Stimulated activated CD8-positive, alpha-beta memory T cell treated with anti-CD3 and anti-CD28 coated beads, Interleukin-2, amount 100 ng/mL, for 1 hour (primary cell): ENCODE measurements at places on chromosomes 5 and 9.

DNA sequence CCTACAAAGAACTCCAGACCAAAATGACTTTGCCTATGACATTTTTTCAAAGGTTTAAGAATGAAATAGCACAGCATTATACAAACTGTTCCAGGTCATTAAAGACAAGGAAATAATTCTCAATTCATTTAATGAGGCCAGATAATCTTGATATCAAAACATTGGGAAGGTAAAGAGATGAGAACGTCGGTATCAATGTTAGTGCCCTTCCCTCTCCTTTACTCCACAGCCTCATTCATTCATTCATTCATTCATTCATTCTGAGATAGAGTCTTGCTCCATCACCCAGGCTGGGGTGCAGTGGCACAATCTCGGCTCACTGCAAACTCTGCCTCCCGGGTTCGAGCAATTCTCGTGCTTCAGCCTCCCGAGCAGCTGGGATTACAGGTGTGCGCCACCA lies 64.0 kb downstream of the NACC2 start:
- DNase-seq, result no peak

DNA sequence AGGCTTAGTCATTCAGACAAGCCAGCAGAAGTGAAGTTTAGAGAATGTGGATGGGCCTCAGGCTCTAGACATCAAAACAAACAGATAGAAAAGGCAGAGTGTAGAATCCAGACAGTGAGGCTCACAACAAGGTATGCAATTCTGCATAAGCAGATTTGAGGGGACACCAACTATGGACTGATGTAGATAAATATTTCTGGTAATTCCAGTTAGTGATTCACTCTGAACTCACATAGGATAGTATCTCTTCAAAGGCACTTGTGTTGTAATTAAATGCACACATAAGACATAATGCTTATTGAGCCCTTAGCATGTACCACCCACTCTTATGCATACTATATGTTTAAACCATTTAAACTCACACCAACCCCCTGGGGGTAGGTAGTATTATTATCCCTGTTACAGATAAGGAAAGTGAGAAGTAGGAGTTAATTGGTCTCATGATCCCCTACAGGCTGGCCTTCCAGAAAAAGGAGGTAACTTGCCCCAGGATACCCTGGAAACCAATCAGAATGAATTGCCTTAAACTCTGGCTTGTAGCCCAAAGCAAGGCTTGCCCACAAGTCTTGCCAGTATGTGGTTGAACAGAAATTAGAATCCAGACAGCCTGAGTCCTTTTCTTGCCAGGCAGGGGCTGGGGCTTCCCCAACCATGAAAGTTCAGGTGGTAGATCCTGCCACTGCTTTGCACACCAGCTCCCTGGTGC lies 39.5 kb upstream of the HSPB3 start:
- DNase-seq, result no peak

- DNase-seq, result no peak
These were observed 94.0 kb downstream of the PPARGC1B start for GRCh38 chr5:149824120-149824519.

DNA sequence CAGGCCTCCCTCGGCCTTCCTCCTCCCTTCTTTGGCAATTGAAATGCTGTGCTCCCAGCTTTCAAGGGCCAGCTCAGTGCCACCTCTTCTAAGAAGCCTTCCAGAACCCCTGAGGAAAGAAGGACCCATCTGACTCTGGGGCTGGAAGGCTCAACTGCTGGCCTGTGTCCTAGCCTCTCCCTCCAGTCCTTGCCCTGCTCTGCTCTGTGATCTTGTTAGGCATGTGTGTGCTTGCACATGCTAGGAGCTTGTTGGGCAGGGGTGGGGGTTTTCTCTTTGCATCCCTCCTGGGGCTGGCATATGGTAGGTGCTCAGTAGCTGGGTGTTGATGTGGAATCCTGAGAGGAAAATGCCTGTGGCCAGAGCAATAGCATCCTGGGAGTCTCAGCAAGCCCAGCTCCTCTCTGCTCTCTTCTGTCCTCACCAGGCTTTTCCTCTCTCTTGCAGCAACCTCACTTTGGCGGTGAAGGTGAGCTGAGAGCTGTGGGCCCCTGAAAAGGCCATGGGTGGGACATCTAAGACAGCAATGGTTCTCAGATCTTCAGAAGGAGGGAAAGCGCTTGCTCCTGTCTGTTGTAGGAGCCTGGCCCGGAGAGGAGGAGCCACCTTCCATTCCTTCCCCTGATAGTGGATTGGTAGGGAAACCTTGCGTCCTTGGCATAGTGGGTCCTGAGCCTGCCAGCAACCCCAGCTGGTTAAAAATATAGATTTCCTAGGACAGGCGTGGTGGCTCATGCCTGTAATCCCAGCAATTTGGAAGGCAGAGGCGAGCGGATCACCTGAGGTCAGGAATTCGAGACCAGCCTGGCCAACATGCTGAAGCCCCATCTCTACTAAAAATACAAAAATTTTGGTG lies 9.9 kb downstream of the DOLK start:
- DNase-seq, result no peak

GRCh38 chr5:81779916-81780266 lies 29.0 kb upstream of the SSBP2 start:
- no peak for DNase-seq

- DNase-seq, result no peak
These were observed 516 bp upstream of the DMRT2 start for GRCh38 chr9:1049641-1050040.

- no peak for DNase-seq
These were observed 175.1 kb downstream of the CCDC192 start for GRCh38 chr5:127878174-127878750.

DNA sequence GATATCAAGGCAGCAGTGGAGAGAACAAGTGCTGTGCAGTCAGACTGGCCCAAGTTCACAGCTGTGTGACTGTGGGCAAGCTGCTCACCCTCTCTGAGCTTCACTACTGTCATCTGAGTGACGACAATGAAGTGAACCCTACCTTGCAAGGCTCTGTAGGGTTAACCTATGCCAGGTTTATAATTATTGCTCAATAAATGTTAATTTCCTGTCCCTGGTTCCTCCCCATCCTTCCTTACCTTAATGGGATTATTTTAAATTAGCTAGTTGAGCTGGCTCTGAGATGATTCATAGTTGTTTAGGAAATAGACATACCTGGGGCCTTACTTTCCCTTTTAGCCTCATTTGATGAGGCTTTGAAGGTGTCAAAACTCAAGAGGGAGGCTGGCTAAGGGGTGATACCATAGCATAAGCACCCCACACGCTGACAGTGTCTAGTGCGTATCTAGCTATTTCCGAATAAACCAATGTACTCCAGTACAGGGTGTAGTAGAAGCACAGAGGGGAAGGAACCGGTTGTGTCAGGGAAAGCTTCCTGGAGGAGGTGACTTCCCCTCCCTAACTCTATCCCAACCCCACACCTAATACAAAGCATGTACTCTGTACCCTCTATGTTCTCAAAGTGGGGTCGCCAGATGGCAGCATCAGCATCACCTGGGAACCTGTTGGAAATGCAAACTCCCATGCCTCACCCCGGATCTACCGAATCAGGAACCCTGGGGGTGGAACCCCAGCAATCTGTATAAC lies 63.3 kb upstream of the SLC25A51 start:
- DNase-seq, result no peak

GRCh38 chr5:78610636-78611035 lies 37.9 kb downstream of the LHFPL2 start:
- no peak for DNase-seq

GRCh38 chr5:142426129-142427014 lies 101.6 kb upstream of the SPRY4 start:
- DNase-seq, result no peak

GRCh38 chr9:127549751-127550150 lies 62.3 kb upstream of the STXBP1 start:
- no peak for DNase-seq

DNA sequence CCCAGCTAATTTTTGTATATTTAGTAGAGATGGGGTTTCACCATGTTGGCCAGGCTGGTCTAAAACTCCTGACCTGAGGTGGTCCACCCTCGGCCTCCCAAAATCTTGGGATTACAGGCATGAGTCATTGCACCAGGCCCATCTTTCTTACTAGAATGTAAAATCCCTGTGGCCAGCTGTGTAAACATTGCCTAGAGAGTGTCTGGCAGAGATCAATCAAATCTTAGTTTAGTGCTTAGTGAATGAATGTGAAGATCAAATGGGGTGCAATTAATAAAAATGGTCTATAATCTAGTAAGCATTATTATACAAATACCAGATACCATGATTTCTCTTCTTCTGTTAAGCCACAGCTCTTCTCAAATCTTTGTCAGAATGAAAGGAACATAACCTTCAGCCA lies 289.9 kb downstream of the KCTD16 start:
- DNase-seq, result no peak

- no peak for DNase-seq
These were observed 943 bp downstream of the NOP16 start for GRCh38 chr5:176387384-176387925.

DNA sequence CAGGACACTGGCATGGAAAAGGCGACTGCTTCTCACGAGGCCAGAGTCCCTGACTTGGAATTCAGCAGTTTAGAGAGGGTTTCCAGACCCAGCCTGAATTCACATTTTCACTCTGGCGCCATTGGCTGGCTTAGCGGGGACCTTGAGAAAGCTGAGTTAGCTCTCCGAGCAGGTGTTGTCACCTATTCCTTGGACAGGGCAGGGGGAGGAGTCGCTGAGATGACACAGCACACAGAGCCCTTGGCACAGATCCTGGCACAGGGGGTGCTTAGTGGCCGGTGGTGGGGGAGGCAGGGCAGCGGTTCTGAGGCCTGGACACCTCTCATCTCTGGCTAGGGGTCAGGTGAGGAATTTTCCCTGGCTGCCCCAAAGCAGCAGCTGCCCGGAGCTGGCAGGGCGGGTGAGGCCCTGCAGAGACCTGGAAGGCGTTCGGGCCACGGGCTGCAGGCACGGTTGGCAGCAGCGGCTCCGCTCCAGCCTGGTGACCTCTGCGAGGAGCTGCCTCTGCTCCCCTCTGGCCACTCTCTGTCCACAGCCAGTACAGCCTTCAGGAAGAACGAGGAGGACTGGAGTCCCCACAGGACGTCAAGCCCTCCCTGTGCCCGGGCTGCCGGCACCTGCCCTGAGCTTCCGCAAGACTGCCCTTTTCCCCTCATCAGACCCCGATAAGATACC lies 72.4 kb upstream of the RAPGEF1 start:
- DNase-seq, result no peak

- no peak for DNase-seq
These were observed 16.4 kb upstream of the TTC1 start for GRCh38 chr5:159992566-159992965.

GRCh38 chr9:135765416-135765815 lies 63.4 kb downstream of the KCNT1 start:
- no peak for DNase-seq

GRCh38 chr9:125970340-125970739 lies 223.2 kb downstream of the PBX3 start:
- DNase-seq, result no peak

DNA sequence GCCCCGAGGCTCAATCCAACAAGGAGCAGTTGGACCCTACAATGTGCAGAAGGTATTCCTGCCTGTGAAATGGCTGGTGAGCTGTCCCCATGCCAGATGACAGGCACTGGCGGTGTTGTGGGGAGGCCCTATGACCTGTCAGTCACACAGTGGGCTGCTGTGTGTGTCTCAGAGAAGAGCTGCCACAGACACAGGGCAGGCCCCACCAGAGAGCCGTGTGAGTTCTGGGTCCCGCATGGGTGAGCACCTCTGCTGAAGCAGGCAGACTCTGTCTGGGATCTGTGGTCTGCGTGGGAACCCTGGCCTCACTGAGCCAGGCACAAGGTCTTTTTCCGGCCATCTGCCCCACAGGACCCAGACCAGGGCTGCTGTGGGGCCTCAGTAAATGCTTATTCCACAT lies 37.3 kb upstream of the PITX1 start:
- DNase-seq, result no peak

GRCh38 chr9:6356441-6356840 lies 28.3 kb downstream of the TPD52L3 start:
- DNase-seq, result no peak
